ENCODE measurements at places on chromosomes 12 and 14.
A peak's percentile ranks its signal among the peaks of the same experiment; 100 is the strongest.

GRCh38 chr12:10705655-10706054, 17.5 kb downstream of the YBX3 start:
- no peak for DNase-seq

- no peak for DNase-seq
Observed at GRCh38 chr12:104909761-104910160, 48.3 kb downstream of the SLC41A2 start.

GRCh38 chr12:12891881-12892355, 556 bp downstream of the GPRC5A start:
- no peak for DNase-seq

DNA sequence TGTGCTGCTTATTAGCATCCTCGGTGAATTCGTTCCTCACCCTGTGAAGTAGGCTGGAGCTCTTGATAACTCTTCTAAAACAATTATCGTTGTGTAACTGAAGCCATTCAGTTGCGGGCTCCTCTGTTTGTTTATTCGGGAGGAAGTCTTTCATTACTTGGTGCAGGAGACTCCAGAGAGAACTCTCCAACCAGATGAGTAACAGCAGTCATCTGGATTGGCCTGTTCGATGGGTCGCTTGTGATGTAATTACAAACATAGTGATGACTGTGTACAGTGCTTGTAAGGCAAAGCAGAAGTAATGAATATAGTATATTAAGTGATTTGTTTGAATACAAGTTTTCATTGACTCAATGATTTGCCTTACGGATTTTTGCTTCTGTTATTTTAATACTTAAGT, 10.9 kb downstream of the ATP6V0A2 start:
- DNase-seq: no peak

GRCh38 chr12:57235017-57235727, 5.7 kb downstream of the SHMT2 start:
- no peak for DNase-seq

DNA sequence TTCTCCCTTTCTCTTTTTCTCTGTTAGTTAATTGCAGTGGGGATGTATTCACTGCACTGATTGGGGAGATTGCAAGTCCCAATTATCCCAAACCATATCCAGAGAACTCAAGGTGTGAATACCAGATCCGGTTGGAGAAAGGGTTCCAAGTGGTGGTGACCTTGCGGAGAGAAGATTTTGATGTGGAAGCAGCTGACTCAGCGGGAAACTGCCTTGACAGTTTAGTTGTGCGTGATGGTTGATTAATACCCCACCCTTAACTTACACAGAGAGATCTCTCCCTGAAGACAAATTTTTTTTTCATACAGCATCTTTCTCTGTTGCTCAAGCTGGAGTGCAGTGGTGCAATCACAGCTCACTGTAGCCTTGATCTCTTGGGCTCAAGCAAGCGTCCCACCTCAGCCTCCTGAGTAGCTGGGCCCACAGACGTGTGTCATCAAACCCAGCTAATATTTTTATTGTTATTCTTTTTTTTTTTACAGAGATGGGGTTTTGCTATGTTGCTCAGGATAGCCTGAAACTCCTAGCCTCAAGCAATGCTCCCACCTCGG, 4.6 kb downstream of the C1S start:
- no peak for DNase-seq

DNA sequence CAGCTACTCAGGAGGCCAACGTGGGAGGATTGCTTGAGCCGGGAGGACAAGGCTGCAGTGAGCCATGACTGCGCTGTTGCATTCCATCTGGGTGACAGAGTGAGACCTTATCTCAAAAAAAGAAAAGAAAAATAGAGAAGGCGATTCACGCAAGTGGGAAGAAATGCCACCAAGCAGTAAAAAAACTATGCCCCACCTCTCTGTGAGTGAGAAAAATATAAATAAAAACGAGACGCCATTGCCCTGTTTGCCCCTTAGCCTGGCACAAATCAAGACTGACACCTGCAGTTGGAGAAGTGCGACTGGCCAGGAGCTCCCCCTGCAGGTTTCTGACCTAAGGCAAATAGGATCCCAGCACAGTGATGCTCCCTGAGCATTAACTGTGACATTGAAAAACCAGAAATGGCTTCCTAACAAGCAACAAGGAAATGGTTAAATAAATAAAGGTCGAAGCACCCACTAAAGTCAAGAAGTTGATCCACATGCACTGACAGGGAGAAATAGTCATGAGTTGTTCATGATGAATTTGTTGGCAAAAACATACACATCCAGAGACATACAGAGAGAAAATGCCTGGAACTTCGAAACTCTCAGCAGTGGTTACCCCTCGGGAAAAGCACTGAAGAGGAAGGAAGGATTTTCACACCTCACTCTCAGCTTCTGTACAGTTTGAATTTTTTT, 21.1 kb downstream of the GSC start:
- DNase-seq: no peak

GRCh38 chr14:49957089-49957852, 64.4 kb downstream of the ARF6 start:
- DNase-seq: no peak

DNA sequence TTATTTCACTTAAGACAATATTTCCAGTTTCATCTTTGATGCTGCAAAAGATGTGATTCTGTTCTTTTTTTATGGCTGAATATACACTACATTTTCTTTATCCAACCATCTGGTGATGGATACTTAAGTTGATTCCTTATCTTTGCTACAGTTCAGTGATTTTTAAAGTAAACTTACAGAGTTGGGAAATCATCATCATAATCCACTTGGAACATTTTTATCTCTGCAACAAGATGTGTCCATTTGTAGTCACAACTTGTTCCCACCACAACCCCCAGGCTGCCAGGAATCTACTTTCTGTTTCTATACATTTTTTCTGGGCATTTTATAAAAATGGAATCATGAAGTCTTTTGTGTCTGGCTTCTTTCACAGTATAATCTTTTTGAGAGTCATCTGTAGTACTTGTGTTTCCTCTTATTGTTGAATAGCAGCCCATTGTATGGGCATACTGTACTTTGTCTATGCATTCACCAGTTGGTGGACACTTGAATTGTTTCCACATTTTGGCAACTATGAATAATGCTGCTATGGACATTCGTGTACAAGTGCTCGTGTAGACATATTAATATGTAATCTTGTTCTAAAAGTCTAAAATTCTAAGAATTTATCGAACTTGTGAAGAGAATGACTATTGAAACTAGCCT, 212.5 kb upstream of the DDHD1 start:
- DNase-seq: no peak

GRCh38 chr12:23008623-23009022, 383.7 kb downstream of the ETNK1 start:
- DNase-seq: no peak

- no peak for DNase-seq
Observed at GRCh38 chr12:124716208-124717130, 147.2 kb downstream of the SCARB1 start.

- DNase-seq: no peak
Observed at GRCh38 chr12:68102163-68102562, 57.4 kb downstream of the IFNG start.

GRCh38 chr12:694734-695503, 31.7 kb upstream of the NINJ2 start:
- DNase-seq: no peak

GRCh38 chr12:64639466-64639865, 29.2 kb downstream of the RASSF3 start:
- no peak for DNase-seq

GRCh38 chr12:4091016-4091743, 182.4 kb upstream of the CCND2 start:
- DNase-seq: no peak

- no peak for DNase-seq
Observed at GRCh38 chr14:58763210-58763609, 125.4 kb downstream of the DACT1 start.

- DNase-seq: no peak
Observed at GRCh38 chr12:7293670-7294069, 10.2 kb upstream of the ACSM4 start.

DNA sequence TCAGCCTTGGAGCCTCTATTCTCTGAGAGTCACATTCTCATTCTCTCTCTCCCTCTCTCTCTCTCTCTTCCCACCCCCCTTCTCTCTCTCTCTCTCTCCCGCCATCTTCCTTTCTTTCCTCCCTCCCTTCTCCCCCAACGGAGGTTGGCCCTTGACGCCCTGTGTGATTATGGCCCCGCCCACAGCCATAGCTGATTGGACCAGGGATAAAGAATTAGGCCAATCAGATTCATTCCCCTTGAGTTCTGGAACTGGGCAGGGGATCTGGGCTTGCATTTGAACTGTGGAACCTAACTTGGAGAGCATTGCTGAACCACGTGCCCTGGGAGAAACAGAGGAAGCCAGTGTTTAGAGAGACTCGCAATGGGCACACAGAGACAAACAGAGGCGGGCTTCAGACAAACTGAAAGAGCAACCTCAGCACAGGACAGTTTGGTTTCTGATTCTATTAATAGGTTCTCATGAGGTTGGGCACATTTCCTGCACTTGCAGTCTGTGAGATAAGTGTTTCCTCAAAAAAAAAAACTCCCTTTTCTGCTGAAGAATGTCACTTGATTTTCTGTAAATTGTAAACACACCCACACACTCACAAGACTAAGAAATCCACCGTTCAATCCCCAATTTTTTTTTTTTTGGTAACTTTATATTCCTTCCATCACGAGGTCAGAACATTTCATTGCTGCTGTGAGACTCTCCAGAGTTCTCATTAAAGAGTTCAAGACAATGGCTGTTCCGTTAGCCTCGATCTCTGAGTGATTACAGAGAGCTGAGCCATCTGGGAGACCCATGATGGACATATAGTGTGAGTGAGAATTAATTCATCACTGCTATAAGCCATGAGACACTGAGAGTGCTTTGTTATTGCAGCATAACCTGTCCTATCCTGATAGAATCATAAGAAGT, 3.5 kb upstream of the P2RX7 start:
- peak; percentile 80 for DNase-seq
